ENCODE measurements at places on chromosomes 5 and 9. TPM values are rescaled to one million over a fixed set of nuclear protein-coding genes. Genes with fewer than 3 reads are reported as not detected.

The PCDHB4 gene
- 6.9 TPM for total RNA-seq

The CDX1 gene
- not detected for total RNA-seq

The HRCT1 gene
- 7.6 TPM for total RNA-seq

The TAS2R1 gene
- not detected for total RNA-seq

The SQSTM1 gene
- total RNA-seq: 624 TPM

The EPB41L4B gene
- total RNA-seq: 38.0 TPM

The GFPT2 gene
- total RNA-seq: 443 TPM

The SPINK5 gene
- total RNA-seq: 0.60 TPM

The SEMA6A gene
- total RNA-seq: 70.3 TPM

The PCDH1 gene
- 148 TPM for total RNA-seq

DNA sequence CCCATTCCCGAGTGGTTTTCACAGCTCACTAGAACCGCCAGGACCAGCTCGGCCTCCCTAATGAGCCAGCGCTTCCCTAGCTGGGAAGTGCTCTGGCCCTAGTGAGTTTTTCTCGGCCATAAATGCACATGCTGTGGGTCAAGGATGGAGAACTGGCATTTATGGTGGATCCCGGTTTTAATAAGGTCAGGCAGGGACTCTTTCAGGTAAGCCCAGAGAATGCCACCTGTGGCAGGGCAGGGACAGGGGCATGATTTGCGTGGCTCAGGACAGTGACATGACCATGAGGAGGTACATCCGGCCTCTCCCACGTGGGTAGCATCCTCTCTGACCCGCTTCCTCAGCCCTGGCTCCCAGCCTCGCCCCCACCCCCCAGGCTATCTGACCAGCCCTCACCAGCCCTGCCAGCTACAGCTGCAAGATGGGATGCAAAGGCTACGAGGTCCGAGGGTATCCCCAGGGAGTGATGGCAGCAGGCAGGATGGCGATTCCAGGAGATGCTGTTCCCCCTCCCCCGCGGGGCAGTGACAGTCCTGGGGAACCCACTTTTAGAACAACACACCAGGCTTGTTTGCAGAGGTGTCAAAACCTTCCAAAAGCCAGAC is 60.3 kb upstream of the ADAMTS2 start:
- no peak for DNase-seq

DNA sequence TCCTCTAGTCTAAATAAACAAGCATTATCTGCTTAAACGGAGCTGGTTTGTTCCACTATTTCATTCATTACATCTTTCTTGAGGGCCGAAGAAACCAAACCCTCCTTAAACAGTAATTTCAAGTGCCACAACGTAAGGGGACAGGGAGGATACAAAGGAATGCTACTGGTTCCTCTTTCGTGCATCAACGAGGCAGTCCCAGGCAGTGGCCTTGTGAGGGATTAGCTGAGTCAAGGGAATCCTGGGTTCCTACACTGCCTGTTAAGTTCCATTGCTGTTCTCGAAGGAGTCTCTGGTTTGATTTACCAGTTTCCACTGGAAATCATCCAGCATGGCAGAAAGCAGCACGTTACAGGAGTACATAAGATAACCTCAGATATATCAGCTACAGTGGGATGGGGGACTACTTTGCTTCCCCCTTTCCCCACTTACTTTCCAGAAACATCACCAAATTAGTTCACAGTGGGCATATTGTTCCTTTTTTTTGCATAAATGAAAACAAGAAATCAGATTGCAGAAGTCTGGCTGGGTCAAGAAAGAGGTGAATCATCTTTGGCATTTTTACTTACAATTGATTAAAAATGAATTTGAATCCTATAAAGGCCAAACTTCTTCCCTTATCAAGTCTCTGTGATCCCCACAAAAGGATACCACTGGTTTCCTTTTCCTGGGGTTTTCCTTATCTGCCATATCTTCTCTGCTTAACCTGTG is 2.5 kb upstream of the RANBP3L start:
- DNase-seq: no peak

DNA sequence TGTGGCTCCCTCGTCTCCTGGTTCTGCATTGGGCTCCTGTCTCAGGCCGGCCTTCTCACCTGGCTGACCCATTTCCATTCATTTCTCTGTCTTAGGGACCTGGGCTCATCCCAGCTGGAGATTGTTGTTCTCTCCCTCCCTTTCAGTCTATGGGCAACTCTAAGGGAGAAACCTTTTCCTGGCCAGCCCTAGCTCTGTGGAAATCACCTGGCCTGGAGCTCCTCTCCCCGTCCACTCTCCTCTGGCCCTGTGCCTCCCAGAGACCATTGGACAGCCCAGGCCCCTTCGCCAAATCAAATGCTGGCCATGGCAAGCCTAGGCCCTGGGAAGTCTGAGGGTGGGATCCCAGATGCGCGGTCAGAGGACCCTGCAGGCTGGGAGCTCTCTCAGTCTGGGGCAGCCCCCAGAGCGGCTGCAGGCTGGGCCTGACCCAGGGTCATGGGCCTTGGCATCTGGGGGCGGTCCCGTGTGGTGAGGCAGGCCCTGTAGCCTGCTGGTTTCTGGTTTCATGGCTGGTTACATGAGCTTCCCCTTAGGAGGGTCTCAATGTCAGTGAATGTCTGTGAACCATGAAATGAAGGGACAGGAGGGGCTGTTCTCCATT is 253.5 kb downstream of the AOPEP start:
- no peak for DNase-seq

DNA sequence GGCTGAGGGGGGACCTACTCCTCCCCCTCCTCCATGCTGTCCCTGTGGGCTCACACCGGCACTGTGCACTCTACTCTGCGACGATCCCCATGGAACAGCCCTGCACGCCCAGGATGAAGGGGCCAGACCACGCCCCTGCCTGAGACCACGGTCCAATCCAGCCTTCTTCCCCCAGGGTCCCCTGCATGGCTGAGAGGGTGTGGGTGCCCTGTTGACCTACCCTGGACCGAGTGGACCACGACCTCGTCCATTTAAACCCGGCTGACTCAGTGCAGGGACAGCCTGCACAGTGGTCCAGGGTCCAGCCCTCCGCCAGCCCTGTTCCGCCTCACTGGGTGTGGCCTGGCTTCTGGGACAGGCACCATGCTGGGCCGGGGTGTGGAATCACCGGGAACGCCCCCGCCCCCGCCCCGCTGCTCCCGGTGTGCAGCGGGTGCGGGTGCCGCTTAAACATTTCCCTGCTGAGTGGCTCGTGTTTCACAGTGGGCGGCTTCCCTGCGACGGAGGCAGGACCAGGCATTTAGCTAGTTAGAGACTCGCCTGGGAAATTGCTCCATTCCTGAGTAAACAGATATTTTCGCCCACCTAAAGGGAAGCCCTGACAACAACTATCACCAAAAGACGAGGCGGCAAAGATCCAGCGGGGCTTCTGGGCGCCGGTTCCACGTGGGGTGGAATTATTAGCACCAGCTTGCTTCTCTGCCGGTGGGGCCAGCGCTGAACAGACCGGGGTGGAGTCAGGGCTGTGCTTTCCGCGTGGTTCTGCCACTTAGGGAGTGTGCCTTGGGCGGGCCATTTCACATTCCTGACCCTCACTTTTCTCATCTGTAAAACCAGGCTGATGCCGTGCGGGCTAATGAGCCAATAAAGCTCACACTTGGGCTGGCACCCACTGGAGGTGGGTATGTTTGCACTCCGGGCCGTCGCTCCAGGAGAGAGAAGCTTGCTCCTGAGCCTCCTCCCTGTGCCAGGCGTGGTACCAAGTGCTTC is 22.6 kb downstream of the DBH start:
- DNase-seq: peak; percentile 26

DNA sequence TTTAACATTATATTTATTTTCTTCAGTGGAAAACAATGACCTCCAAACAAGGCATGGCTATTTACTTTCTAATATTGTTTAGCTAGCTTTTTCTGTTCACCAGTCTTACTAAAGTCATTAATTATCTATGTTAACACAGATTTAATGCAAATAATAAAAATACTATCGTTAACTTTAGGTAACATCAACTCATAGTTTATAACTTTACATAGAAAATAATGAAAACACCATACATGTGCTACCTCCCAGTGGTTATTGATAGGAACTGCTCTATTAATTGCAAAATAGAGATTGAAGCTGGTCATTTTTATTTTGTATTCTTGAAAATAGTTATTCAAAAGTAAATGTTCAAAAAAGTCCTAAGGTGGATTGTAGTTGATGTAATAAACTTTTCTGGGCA is 78.3 kb upstream of the HCN1 start:
- no peak for DNase-seq

DNA sequence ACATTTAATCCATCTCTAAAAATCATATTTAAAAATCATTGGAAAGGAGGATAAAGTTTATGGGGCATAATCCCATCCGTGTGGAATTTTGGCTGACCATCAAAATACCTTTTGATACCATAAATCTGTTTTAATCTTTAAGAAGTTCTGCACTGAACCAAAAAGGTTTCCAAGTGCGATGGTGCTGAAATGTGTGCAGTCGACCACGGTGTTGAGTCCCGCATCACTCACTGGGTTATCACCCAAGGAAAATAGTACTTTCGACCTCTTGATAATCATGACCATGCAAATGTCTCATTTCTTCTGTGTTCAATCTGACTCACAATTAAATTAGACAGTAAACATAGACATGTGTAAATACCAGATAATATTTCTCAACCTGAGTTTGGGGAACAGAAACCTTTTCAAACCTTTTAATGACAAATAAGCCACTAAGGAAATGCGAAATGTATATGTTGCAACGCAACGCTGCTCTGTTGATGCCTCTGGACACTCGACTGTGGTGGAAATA is 62.0 kb upstream of the CDH6 start:
- no peak for DNase-seq

- DNase-seq: no peak
These were observed 99.3 kb upstream of the SPOCK1 start for GRCh38 chr5:137598399-137598798.

DNA sequence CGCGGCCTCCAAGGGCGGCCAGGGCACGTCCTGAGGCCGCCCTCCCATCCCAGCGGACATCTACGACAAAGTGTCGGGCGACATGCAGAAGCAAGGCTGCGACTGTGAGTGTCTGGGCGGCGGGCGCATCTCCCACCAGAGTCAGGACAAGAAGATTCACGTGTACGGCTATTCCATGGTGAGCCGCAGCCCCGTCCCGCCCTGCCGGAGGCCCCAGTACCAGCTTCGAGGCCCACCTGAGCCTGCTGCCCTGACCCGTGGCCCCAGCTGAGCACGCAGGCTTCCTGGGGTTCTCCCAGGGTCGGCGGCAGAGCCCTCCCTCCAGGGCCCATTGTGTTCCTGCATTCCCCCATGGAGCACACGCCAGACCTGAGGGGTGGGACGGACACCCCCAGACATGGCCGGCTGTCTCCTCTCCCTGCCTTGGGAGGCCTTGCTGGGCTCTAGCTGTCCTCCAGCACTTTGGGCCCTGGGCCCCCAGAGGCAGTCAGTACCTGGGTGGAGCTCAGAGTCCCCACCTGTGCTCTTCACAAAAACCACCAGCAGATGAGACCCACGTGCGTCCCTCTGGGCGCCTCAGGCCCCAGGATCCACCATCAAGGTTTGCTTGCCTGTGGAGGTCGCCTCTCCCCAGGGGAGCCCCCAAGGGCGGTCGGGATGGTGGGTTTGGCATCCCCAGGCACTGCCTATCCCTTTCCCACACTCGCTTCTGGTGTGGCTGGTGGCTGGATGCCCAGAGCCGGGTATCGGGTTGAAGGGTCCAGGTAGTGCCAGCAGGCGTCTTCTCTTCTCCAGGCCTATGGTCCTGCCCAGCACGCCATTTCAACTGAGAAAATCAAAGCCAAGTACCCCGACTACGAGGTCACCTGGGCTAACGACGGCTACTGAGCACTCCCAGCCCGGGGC is 1.0 kb downstream of the PHPT1 start:
- DNase-seq: no peak

DNA sequence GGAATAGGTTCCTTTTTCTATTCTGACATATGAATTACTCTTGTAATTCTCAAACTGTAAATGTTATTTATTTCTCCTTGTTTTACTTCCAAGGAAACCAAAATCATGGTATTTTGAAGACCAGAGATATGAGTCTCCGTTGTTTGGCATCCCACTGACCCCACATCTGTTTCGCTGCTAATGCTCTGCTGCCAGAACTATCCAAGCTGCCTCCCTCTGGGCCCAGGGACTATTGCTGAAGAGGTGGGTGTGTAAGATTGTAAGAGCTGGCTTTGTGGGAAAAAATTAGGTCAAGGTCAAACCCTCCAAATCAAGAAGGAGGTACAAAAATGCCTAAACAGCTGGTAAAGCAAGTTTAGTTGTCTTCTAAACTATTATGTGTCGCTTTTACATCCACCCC is 129.4 kb upstream of the MYO10 start:
- no peak for DNase-seq

- peak; percentile 50 for DNase-seq
These were observed 26.8 kb upstream of the RPL26L1 start for GRCh38 chr5:172932313-172933017.

DNA sequence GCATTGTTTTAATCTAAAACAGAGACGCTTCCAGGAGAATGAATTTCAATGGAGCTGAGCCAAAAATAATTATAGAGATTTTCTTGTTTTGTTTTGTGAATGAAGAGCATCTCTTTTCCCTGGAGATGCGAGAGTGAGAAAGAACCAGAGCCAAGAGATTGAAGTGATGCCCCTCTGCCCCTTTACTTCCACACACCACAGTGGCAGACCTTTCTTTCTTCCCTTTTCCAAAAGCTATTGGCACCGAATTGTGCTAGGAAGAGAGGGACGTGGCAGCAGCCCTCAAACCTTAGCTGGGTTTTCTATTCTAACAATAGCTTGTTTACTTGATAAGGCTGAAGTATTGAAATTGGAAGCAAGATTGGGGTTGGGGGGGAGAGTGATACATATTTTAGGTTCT is 133.0 kb upstream of the TMEM161B start:
- no peak for DNase-seq

GRCh38 chr5:102294886-102295395 is 1.1 kb downstream of the SLCO4C1 start:
- DNase-seq: no peak

GRCh38 chr5:172188893-172189692 is 1.1 kb upstream of the STK10 start:
- DNase-seq: no peak

DNA sequence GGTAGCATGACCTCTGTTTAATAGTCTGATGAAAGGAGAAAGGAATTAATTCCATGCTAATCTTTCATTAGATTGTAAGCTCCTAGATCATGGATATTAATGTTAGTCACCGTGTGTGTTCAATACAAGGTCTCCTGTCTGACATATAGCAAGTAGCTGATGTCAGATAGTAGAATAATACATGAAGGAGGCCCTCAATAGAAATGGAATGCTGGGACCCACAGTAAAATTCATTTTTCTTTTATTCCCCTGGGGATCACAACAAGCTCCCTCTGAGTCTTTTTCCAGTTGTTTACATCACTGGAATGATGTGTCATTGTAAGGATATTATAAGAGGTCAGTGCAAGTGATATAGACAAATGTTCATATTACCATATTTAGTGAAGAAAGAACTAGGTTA is 240.3 kb upstream of the TRPC7 start:
- no peak for DNase-seq

DNA sequence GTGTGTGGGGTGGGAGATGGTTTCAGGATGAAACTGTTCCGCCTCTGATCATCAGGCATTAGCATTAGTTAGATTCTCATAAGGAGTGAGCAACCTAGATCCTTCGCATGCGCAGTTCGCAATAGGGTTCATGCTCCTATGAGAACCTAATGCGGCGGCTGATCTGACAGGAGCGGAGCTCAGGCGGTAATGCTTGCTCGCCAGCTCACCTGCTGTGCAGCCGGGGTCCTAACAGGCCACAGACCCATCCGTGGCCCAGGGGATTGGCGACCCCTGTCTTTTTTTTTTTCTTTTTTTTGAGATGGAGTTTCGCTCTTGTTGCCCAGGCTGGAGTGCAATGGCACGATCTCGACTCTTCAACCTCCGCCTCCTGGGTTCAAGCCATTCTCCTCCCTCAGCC is 119.1 kb downstream of the KCNIP1 start:
- no peak for DNase-seq

- no peak for DNase-seq
These were observed 6.8 kb upstream of the CXXC5 start for GRCh38 chr5:139641116-139642080.

GRCh38 chr9:38708759-38709158 is 11.2 kb downstream of the FAM240B start:
- no peak for DNase-seq
